ENCODE measurements at places on chromosomes 2 and 18. TPM values are rescaled to one million over a fixed set of nuclear protein-coding genes. Genes with fewer than 3 reads are reported as not detected.

- H3K27me3 ChIP-seq, result no peaks in the 10 kb centered on the region
- H3K4me3 ChIP-seq, result no peak overlapping the region
- no peak for DNase-seq
- no peaks in the 10 kb centered on the region for H3K4me1 ChIP-seq
- no peaks in the 10 kb centered on the region for H3K36me3 ChIP-seq
- H3K27ac ChIP-seq, result no peak overlapping the region
Measured at GRCh38 chr2:11995456-11995855, 249.0 kb downstream of the LPIN1 start.

- H3K4me1 ChIP-seq, result no peaks in the 10 kb centered on the region
- H3K27me3 ChIP-seq, result no peaks in the 10 kb centered on the region
- no peak overlapping the region for H3K4me3 ChIP-seq
- no peak overlapping the region for H3K27ac ChIP-seq
- DNase-seq, result no peak
Measured at GRCh38 chr2:71045865-71046548, 22.4 kb upstream of the NAGK start.

DNA sequence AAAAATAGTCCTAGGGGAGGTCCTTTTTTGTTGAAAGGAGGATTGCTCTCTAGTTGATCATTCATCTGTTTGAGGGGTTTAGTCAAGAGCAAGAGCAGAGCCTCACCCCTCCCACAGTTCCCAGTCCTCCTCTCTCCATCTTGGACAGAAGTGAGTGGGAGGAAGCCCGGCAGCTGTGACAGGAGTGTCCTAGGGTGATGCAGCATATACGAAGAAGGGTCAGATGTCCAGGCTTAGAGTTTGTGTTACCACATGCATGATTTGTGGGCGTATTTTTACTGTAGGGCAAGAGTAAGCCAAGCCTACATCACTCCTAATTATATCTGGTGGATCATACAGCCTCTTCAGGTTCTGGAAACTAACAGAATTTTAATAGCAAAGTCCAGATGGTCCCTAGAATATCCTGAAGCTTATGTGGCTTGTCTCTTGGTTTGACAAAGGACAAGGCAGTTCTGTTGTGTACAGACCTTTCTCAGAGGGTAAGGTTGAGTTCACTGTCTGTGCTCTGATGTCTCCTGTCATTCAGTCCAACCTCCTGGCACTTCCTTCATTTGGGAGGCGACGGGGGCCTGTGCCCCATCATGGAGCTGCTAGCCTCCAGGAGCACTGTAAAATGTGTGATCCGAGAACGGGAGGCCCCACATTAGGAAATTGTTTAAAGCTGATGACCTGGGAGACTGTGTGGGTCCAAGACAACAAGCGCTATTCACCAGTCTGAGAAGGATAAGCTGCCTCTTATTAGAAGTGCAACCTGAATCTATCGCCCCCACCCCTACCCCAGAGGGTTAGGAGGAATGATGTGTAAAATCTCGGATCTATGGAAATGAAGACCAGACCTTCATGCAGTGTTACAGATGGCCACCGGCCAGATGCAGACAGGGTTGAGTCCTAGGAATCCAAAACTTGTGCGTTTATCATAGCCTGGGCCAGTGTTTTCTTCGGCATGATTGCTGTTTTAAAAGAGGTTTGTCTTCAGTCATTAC lies 6.9 kb downstream of the CEP68 start:
- DNase-seq, result no peak
- H3K27me3 ChIP-seq, result no peaks in the 10 kb centered on the region
- H3K27ac ChIP-seq, result no peak overlapping the region
- no peaks in the 10 kb centered on the region for H3K36me3 ChIP-seq
- peaks cover 56% of the 10 kb centered on the region for H3K4me1 ChIP-seq
- H3K4me3 ChIP-seq, result no peak overlapping the region

GRCh38 chr2:196703695-196704094 lies 64.2 kb downstream of the CCDC150 start:
- H3K36me3 ChIP-seq, result no peaks in the 10 kb centered on the region
- no peak overlapping the region for H3K27ac ChIP-seq
- H3K27me3 ChIP-seq, result no peaks in the 10 kb centered on the region
- no peaks in the 10 kb centered on the region for H3K4me1 ChIP-seq

DNA sequence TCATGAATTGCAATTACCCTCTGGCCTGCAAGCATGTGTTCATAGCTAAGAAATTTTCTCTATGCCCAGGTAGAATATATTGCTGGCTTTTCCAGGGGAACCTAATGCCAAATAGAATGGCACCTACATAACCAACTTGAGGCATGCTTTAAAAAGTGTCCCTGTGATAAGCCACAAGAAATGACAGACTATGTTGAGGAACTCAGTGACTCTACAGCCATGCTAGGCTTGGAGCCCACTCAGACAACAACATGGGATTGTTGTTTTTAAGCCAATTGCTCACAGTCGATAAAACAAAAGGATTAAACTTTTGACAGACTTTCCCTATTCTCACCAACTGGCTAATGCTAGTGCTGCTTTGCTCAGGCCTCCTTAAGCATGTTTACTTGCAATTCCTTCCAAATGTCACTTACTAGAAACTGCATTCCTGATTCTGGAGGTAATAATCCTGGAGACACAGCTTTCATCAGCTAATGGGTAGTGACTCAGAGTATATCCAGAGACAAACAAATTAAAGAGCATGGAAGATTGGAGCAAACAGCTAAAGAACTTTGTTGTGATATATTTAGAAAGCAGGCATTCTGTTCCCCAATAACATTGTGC lies 249.0 kb downstream of the SLC8A1 start:
- no peak overlapping the region for H3K4me3 ChIP-seq
- no peaks in the 10 kb centered on the region for H3K4me1 ChIP-seq
- H3K27ac ChIP-seq, result no peak overlapping the region
- H3K36me3 ChIP-seq, result no peaks in the 10 kb centered on the region
- DNase-seq, result no peak

GRCh38 chr2:111702119-111702803 lies 181.7 kb downstream of the ANAPC1 start:
- peak; percentile 37 for DNase-seq
- no peak overlapping the region for H3K27ac ChIP-seq
- peaks cover 39% of the 10 kb centered on the region for H3K4me1 ChIP-seq
- no peak overlapping the region for H3K4me3 ChIP-seq

GRCh38 chr2:126935774-126936173 lies 37.1 kb downstream of the TEX51 start:
- H3K4me1 ChIP-seq, result no peaks in the 10 kb centered on the region
- H3K4me3 ChIP-seq, result no peak overlapping the region
- peaks cover 6% of the 10 kb centered on the region for H3K27me3 ChIP-seq
- no peak for DNase-seq

- H3K27me3 ChIP-seq, result no peaks in the 10 kb centered on the region
- peak; percentile 84 for DNase-seq
- peaks cover 18% of the 10 kb centered on the region for H3K4me1 ChIP-seq
- no peak overlapping the region for H3K27ac ChIP-seq
Measured at GRCh38 chr18:48777026-48777743, 173.6 kb downstream of the SMAD7 start.

DNA sequence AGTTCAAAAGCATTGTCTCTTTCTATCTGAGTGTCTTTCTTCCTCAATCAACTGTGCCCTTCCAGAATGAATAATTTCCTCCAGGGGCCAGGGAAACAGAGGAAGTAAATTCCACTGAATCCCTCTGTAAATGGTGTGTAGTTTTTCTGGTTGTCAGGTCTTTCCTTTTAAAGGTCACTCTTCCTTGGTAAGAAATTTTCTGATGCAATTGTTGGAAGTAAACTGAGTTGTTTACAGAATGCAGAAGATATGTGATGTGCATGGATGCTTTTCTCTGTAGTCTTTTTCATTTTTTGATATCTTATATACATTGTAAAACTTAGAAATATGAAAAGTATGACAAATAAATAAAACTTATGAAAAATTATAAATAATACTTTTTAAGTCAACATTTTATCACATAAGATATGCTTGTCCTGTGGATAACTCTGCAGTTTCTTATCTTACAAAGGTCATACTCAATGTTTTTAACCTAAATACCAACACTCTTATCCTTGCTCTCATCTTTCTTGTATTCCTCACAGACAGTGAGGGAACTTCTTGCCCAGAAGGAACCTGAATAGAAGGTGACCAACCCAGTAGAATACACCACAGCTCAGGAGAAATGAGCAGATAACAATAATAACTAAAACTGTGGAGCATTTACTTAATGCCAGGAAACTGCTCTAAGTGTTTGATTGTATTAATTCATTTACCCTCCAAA lies 234.5 kb downstream of the METTL4 start:
- H3K4me1 ChIP-seq, result no peaks in the 10 kb centered on the region
- no peak for DNase-seq
- H3K36me3 ChIP-seq, result no peaks in the 10 kb centered on the region

DNA sequence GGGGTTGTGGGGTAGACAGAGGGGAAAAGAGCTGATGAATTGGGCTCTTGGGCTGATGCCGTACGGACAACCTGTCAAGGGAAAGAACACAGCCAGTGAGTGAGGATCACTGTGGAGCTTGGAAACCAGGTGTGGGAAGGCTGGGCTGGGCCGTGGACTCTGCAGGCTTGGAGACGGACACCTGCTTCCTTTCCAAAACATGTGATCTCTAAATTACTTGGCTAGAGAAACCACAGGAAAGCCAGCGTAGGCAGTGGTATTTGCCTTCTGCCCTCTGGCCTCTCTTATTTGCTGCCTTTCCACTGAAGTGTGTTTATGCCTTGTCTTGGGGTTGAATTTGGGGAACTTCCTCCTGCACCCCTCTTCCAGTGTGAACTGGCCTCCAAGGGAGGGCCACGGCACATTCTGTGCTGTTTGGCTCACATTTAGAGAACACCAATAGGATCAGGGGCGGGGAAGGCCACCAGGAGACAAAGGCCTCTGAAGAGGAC lies 267.7 kb downstream of the PRKCE start:
- no peaks in the 10 kb centered on the region for H3K36me3 ChIP-seq
- no peak for DNase-seq
- H3K27me3 ChIP-seq, result no peaks in the 10 kb centered on the region
- H3K27ac ChIP-seq, result no peak overlapping the region

- no peak overlapping the region for H3K4me3 ChIP-seq
- no peaks in the 10 kb centered on the region for H3K36me3 ChIP-seq
- DNase-seq, result no peak
- no peak overlapping the region for H3K27ac ChIP-seq
- H3K4me1 ChIP-seq, result no peaks in the 10 kb centered on the region
Measured at GRCh38 chr2:99911736-99912135, 230.7 kb downstream of the AFF3 start.

- DNase-seq, result peak; percentile 62
- H3K36me3 ChIP-seq, result no peaks in the 10 kb centered on the region
- H3K4me3 ChIP-seq, result no peak overlapping the region
Measured at GRCh38 chr2:11103984-11104793, 51.1 kb upstream of the SLC66A3 start.

GRCh38 chr2:236844711-236845110 lies 241.0 kb upstream of the COPS8 start:
- H3K4me1 ChIP-seq, result no peaks in the 10 kb centered on the region
- no peak for DNase-seq

ANKRD30B gene
- not detected for total RNA-seq

EVX2 gene
- not detected for total RNA-seq

MAPRE3 gene
- 3.4 TPM for total RNA-seq

CNTNAP5 gene
- not detected for total RNA-seq

CCDC85A gene
- not detected for total RNA-seq

FSIP2 gene
- total RNA-seq, result 0.39 TPM

VWA3B gene
- total RNA-seq, result not detected

QPCT gene
- total RNA-seq, result 0.53 TPM

ELOA2 gene
- not detected for total RNA-seq
